ENCODE measurements at places on chromosomes 3 and 15.

GRCh38 chr3:193240436-193240849, 579 bp upstream of the PLAAT1 start:
- DNase-seq: no peak

GRCh38 chr3:45987368-45988291, 8.0 kb downstream of the FYCO1 start:
- DNase-seq: no peak

- no peak for DNase-seq
These were observed 25.8 kb downstream of the RAF1 start for GRCh38 chr3:12638105-12638504.

DNA sequence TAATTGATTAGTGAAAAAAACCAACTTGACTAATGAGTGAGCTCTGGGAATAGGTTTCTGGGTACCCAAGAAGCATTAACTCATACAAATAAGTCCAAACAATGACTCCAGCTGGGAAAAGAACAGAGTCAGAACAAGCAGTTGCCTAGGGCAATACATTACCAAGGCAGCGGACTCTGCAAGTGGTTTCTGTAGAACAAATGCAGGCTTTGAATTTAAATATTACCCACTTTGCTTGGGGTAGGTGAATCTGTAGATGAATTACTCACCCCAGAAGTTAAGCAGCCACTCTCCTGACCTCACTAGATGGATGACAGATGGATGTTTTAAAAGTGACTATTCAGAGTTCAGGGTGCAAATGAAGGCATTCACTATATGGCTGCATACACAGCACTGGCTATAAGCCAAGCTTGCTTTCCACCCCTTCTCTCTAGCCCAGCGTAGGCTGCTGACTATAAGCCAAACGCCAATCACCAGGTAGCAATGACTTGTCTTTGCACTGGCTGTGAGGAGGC, 73.1 kb upstream of the BHLHE40 start:
- DNase-seq: peak; percentile 17

DNA sequence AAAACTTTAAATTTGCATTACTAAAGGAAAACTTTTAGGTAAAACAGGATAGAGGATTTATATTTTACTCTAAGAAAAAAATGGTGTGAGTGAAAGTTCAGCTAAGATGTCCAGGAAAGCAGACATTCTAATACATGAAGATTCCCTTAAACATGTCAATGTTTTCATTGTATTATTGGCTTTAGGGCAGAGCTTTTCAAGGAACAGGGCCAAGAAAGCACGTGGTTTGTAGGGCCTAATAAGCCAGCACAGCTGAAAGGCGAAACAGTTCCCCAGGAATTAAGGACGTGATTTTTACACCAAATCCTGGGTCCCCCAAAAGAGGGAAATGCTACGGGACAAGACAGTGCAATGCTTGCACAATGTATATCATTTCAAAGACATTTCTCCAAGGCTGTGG, 48.6 kb upstream of the MKRN3 start:
- DNase-seq: no peak

- DNase-seq: no peak
These were observed 36.3 kb upstream of the FBXL22 start for GRCh38 chr15:63560741-63561448.

DNA sequence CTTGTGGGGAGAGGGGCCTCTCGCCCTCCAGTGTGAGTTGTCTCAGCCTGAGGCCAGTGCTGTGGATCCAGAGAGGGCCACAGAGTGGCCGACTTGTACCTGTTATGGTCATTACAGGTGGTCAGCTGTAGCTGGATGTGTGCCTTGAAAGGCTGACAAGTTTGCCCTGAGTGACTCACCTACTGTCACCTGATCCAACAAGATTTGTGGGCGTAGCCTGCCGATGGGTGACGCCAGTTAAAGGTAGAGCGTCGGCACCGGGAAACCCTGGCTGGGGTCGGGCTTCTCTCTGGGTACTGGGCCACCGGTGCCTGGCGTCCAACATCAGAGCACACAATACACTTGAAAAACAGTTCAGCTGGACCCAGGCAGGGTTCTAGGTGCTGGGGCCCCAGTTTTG, 2.8 kb upstream of the ISG20 start:
- DNase-seq: no peak

DNA sequence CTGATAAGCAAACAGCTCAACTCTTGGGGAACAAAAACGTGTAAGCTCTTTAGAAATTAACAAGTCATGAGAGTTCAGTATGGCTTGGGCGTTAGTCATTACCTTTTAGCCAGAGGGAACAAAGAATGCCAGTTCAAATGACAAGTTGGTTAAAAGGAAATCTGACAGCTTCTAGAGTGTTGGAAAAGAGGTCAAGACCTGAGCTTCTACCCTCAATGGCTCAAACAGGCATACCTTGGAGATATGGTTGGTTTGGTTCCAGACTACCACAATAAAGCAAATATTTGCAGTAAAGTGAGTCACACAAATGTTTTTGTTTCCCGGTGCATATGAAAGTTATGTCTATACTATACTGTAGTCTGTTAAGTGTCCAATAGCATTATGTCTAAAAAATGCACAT, 136.1 kb downstream of the CACNA1D start:
- DNase-seq: no peak

GRCh38 chr3:154678041-154678654, 248.2 kb upstream of the GPR149 start:
- no peak for DNase-seq

- DNase-seq: no peak
These were observed 22.0 kb downstream of the ASTE1 start for GRCh38 chr3:131004603-131005002.

DNA sequence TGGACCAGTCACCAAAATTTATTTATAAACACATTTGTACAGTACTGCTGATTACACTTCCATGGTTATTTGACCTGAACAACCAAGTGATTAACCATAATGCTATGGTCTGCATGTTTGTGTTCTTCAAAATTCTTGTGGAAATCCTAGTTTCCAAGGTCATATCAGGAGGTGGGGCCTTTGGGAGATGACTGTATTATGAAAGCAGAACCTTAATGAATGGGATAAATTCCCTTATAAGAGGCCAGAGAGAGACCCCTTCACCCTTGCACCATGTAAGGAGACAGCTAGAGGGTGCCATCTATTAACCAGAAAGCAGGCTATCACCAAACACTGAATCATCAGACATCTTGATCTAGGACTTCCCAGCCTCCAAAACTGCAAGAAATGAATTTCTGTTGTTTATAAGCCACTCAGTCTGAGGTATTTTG, 1.9 kb downstream of the SCAPER start:
- DNase-seq: no peak

DNA sequence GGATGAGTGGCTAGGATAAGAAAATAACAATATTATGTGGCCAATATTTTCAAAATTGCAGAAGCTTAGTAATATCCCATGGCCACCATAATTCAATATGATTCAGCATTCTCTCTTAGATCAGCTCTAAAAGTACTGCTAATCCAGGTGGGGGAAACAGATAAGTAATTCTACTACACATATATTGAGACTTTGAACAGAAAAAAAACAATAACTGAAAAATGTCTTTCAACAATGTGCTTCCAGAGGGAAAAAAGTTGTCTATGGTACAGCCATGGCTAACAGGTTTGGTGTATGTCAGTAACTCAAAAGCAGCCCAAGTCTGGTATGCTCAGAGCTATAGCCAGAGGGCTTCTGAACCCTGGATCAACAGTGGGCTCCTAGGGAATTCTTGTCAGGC, 42.4 kb upstream of the PPIB start:
- DNase-seq: no peak

DNA sequence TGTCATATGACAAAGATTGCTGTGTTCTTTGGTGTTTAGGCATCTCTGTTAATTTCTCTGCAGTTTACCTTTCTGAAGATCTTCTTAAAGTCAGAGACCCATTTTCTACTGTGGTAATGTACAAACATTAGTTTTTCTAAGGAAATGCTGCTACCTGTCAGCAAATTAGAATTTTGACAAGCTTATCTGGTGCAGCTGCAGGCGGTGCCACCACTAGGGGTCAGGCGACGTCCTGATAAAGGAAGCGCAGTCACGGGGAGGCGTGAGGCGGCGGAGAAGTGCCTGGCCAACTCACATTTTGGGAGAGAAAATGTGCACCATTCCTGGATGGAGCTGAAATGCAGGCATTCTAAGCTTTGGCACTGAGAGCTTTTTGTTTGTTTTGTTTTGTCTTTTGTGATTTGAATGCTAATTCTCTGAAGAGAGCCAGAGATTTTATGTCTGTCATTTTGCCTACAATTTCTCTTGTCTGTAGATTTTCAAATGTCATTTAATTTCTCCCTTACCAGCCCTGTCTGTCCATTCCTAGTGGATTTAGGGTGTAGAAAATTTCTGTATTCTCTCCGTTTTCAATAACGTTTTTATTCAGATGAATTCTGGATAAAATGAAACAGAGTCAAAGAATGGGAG, 24.9 kb upstream of the SIAH2 start:
- peak; percentile 73 for DNase-seq
